Psoas muscle (tissue), 8 donors: ENCODE measurements at places on chromosomes 4 and X. TPM values are rescaled to one million over a fixed set of nuclear protein-coding genes. Genes with fewer than 3 reads are reported as not detected.

Gene AFF2
- total RNA-seq: 0.15 TPM

Gene STPG2
- total RNA-seq: not detected

Gene HCFC1
- 29.8 TPM for total RNA-seq

Gene CENPVL3
- not detected for total RNA-seq

Gene BTC
- 0.22 TPM for total RNA-seq

Gene ARX
- 4.6 TPM for total RNA-seq

Gene PNMA6A
- 0.20 TPM for total RNA-seq

Gene CENPE
- total RNA-seq: 0.42 TPM

Gene CTAG2
- not detected for total RNA-seq

Gene GAGE2A
- not detected for total RNA-seq

Gene LRP2BP
- total RNA-seq: 0.80 TPM

Gene PPP4R3C
- total RNA-seq: not detected

Gene FRMPD4
- total RNA-seq: 0.10 TPM

Gene MAGED4B
- 1.2 TPM for total RNA-seq

Gene COL25A1
- total RNA-seq: 0.52 TPM

Gene ZNF518B
- total RNA-seq: 17.1 TPM

Gene DIPK2B
- total RNA-seq: 17.5 TPM

Gene MTMR8
- total RNA-seq: 0.25 TPM

Gene CLDN22
- not detected for total RNA-seq

Gene EIF4E
- total RNA-seq: 71.2 TPM

Gene PNMA6F
- total RNA-seq: not detected

Gene TMEM164
- total RNA-seq: 40.8 TPM

Gene ZNF711
- 0.86 TPM for total RNA-seq

Gene GNRHR
- total RNA-seq: not detected

Gene MND1
- not detected for total RNA-seq

Gene NSUN7
- not detected for total RNA-seq

Gene HSFX3
- not detected for total RNA-seq

Gene CHRDL1
- 5.6 TPM for total RNA-seq

Gene RBM46
- total RNA-seq: not detected

Gene SPON2
- total RNA-seq: 6.8 TPM
